NCI-H1092 treated with DMSO at 0.1 percent for 48 hours (cell line): ENCODE measurements at places on chromosomes 13 and 19.

DNA sequence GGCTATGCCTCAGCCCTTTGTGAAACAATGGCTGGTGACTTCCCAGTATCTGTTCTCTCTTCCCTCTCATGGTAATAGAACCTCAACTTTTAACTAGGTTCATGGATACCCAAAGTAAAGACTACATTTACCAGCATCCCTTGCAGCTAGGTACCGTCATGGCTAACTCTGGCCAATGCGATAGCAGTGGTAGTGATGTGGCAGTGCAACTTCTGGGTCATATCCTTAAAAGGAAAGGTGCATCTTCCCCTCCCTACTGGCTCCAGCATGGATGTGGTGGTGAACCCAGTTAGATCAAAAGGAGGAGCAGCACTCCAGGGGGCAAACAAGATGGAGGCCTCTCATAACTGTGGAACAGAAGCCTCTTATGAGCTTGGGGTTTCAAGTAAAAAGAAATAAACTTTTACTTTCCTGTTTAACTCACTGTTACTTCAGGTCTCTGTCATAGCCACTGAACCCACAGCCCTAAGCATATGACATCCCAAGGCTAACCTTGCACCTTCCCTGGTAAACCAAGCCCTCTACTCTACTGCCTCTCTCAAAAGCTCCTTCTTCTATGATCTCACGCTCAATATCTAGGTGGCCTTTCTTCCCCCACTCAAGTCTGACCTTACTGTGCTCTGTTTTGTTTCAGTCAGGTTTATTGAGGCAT is 104.4 kb downstream of the DOCK9 start:
- DNase-seq, result no peak

DNA sequence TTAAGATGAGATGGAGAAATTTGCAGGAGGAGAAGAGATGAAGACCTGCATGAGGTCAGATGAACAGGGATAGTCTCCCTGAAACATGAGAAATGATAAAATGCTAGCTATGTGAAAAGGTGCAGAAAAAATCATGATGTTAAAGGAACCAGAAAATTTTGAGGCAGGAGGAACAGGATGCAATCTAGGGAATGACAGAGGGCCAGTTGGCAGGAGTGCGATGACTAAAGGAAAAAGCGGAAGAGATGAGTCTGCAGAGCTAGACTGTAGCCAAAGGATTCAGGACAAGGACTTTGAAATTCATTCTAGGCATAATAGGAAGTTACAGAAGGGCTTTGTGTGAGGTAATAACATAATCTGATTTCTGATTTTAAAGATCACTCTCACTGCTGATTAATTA is 77.9 kb downstream of the TRPC4 start:
- DNase-seq, result no peak

DNA sequence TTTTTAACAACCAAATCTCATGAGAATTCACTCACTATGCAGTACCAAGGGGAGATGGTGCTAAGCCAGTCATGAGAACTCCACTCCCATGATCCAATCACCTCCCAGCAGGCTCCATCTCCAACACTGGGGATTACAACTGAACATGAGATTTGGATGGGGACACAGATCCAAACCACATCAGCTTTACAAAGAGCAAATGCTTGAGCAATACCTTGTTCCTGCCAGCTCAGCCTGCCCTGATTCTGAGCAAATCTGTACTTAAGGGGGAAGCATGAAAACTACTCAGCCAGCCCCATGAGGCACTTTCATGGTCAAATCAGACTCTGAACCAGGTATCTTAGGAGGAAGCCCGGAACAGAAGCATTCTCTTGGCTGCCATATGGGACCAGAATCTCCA is 259.9 kb downstream of the TBC1D4 start:
- no peak for DNase-seq

GRCh38 chr19:43229315-43229714 is 23.9 kb upstream of the PSG4 start:
- DNase-seq, result no peak

DNA sequence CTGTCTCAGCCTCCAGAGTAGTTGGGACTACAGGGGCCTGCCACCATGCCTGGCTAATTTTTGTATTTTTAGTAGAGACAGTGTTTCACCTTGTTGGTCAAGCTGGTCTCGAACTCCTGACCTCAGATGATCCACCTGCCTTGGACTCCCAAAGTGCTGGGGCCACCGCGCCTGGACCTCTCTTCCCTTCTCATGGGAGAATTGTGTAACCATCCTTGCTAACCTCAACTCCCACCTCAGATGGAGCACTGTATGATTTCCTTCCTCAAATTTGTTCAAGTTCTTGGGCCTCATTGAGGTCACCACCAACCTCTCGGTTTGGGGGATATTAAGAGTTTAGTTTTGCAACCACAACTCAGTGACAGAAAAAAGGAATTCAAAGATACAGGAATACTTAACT is 10.7 kb downstream of the LILRA5 start:
- no peak for DNase-seq

DNA sequence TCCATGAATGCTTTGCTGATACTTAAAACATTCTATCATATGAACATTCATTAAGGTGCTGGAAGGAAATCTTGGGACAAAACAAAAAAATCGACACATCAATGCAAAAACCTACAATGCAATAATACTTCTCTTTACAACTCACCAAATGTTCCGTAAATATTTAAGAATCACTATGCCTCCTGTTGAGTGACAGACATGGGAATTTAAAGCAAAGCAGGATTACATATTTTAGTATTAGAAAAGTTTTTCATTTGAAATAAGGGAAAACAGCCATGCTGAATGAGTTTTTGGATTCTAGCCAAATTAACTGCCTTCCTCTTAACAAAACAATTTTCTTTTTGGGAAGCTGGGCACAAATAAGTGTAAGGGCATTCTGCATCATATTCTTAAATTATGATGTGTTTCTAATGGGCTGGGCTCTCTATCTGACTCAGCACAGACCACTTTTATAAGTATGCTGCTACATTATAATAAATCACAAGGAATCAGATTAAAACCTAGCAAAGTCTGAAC is 93.7 kb downstream of the RBM26 start:
- no peak for DNase-seq

GRCh38 chr19:39969266-39969665 is 1.7 kb upstream of the PSMC4 start:
- DNase-seq, result no peak
